ENCODE measurements at places on chromosomes 7 and 10. TPM values are rescaled to one million over a fixed set of nuclear protein-coding genes. Genes with fewer than 3 reads are reported as not detected.

SPDYE18 gene
- 0.99 TPM for total RNA-seq

- peaks cover 4% of the 10 kb centered on the region for H3K4me1 ChIP-seq
- peaks cover 7% of the 10 kb centered on the region for H3K27me3 ChIP-seq
- DNase-seq: peak; percentile 32
- no peak overlapping the region for H3K4me3 ChIP-seq
Observed at GRCh38 chr10:5089865-5090264, 4.3 kb upstream of the AKR1C3 start.

DNA sequence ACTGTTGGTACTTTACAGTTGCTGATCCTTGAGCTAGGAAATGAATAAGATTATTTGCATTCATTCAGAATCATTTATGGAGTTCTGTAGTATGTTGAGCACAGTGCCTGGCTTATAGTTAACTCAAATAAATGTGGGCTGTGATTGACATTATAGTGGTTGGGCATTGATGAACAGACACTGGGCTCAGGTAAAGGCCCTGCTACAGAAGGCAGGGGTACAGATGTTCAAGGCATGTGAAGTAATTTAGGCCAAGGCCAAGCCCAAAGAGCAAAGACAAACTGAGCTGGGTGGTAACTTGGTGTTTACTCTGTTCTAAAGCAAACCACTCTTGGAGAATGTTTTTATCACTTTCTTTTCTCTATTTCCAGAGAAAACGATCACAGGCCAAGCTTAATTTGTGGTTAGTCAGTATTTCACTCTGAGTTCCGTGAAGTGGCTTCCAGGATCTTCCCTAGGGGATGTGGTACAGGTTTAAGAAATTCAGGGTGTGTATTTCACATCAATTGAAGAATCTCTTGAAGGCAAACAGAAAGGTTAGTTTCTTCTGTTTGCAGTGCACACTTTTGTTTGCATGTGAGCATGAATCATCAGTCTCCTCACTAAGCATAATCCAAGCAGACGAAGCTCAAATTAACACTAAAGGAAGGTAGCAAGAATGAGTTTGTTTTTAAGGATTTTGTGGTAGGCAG, 113.9 kb upstream of the PRR15 start:
- no peak overlapping the region for H3K27ac ChIP-seq
- H3K4me3 ChIP-seq: no peak overlapping the region
- no peak for DNase-seq
- H3K36me3 ChIP-seq: no peaks in the 10 kb centered on the region
- no peaks in the 10 kb centered on the region for H3K27me3 ChIP-seq

GRCh38 chr7:131326576-131326975, 1.1 kb upstream of the MKLN1 start:
- H3K27ac ChIP-seq: no peak overlapping the region
- H3K36me3 ChIP-seq: peaks cover 11% of the 10 kb centered on the region
- peak overlapping the region; percentile 98 for H3K4me3 ChIP-seq
- H3K27me3 ChIP-seq: no peaks in the 10 kb centered on the region

- no peak for DNase-seq
- H3K27me3 ChIP-seq: no peaks in the 10 kb centered on the region
- H3K27ac ChIP-seq: no peak overlapping the region
- no peak overlapping the region for H3K4me3 ChIP-seq
- H3K4me1 ChIP-seq: no peaks in the 10 kb centered on the region
- H3K36me3 ChIP-seq: no peaks in the 10 kb centered on the region
Observed at GRCh38 chr10:123519861-123520260, 146.3 kb upstream of the GPR26 start.

All from activated CD8-positive, alpha-beta T cell treated with anti-CD3 and anti-CD28 coated beads, Interleukin-2, amount 10 ng/mL, durations not matched to agents 7 days and 5 days (primary cell).